ENCODE measurements at places on chromosomes 12 and 14. TPM values are rescaled to one million over a fixed set of nuclear protein-coding genes. Genes with fewer than 3 reads are reported as not detected.

- DNase-seq = no peak
Measured at GRCh38 chr14:53368711-53369201, 215.6 kb upstream of the DDHD1 start.

- DNase-seq = peak; percentile 8
Measured at GRCh38 chr14:68809524-68809923, 16.7 kb upstream of the ZFP36L1 start.

DNA sequence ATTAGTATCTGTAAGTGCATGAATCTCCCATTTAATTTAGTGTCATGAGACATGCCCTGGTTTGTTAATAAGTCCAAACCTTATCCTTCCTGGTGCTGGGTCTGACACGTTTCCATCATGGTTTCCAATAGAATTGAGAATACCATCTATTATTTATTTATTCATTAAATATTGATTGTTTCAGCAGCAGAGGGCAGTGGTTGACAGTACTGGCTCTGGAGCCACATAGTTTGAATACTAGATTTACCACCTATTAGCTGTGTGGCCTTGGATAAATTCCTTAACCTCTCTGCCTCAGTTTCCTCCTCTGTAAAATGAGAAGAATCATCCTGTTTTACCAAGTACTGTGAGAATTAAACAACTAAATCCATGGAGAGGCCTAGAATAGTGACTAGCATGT is 941 bp upstream of the STAB2 start:
- no peak for DNase-seq

GRCh38 chr14:53900499-53900898 is 56.1 kb downstream of the BMP4 start:
- peak; percentile 58 for DNase-seq

DNA sequence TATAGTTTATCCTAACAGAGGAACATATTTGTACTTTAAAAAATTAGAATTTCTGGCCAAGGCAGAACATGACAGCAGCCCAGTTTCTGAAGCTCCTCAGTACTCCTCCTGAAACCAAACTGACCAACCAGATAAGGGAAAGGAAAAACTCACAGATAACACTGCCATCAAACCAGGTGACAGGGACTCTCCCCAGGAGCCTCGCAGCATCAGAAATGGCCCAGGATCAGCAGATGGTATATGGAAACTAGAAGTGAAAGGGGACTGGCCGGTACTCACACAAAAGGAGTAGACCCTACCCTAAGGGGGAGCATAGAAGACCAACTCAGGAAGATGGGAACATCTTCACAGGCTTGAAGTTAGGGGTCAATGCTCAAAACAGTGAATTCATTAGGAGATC is 22.0 kb downstream of the GALC start:
- DNase-seq = no peak

DNA sequence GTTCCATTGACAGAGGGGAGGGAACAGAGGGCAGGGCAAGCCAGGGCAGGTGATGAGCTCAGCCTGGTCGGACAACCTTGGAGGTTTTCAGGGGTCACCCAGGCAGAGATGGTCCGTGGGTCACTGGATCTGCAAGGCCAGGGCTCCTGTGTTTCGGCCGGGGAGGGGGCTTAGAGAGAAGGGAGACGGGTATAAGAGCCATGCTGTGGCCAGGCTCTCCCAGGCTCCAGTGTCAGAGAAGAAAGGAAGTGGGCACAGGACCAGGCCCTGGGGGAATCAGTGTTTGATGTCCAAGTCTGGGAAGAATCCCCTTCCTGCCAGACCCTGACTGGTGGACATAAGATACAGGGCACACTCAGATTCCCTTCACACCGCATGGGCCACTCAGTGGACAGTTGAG is 36.9 kb downstream of the DIO3 start:
- DNase-seq = no peak

DNA sequence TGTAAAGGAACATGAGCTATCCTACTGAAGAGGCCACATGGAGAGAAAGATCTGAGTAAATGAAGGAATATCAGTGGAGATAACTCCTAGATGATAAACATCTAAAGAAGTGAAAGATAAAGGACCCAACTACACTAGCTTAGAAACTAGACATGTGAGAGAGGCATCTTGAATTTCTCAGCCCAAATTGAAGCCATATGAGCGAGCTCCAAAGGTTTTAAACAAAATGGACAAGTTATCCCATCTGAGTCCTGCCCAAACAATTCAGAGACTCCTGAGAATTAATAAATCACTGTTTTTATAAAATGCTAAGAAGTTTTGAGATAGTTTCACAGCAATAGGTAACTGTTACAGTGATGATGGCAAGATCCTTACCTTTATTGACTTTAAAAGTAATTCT is 438.9 kb downstream of the NAV3 start:
- no peak for DNase-seq

- no peak for DNase-seq
Measured at GRCh38 chr12:65696227-65696626, 128.1 kb upstream of the HMGA2 start.

GRCh38 chr14:51488569-51489220 is 163.0 kb upstream of the FRMD6 start:
- no peak for DNase-seq

LRRC10 gene
- 7.4 TPM for total RNA-seq

DNAI7 gene
- 0.75 TPM for total RNA-seq

MGP gene
- 507 TPM for total RNA-seq

OR9K2 gene
- not detected for total RNA-seq

KRT72 gene
- total RNA-seq = not detected
